ENCODE measurements at places on chromosomes 6 and 20.

GRCh38 chr6:147390909-147391536, 117.5 kb upstream of the SAMD5 start:
- DNase-seq = no peak

DNA sequence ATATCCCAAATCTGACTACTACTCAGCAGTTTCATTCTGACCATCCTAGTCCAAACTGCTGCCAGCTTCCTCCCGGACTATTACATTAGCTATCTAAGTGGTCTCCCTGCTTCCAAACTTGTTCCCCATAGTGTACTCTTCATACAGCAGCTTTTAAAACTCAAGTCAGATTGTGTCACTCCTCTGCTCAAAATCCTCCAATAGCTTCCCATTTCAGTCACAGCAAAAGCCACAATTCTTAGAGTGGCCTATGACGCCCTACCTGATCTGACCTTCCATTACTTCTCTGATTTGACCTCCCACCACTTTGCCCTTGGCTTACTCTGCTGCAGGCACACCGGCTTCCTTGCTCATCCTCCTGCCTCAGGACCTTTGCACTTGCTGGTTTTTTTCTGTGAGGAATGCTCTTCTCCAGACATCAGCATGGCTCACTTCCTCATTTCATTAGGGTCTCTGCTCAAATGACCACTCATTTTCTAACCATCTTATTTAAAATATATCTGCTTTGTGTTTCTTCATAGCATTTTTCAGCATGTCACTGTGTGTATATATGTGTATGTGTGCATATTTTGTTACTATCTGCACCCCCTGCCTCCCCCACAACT, 111.1 kb upstream of the DTNBP1 start:
- no peak for DNase-seq

GRCh38 chr20:44754554-44754953, 8.9 kb downstream of the KCNK15 start:
- no peak for DNase-seq

DNA sequence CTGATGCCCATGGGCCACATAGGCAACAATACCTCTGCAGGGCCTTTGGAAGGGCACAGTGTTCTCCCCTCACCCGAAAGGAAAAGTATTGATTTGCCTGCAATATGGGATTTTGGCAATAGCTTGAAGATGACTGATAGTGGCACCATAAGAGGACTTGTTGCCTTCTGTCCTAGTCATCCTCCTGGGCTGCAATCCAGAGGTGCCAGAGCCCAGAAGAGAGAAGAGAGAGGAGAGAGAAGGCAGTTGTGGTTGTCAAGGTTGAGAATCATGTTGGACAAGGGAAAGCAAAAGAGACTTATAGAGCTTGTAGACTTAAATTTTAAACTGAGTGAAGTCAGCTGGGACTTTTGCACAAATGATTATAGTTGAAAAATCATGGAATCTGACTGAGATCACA, 14.6 kb downstream of the HDGFL1 start:
- no peak for DNase-seq

GRCh38 chr6:166449036-166449435, 66.3 kb upstream of the MPC1 start:
- DNase-seq = no peak
